Stimulated activated CD8-positive, alpha-beta memory T cell treated with anti-CD3 and anti-CD28 coated beads, Interleukin-4, amount 100 ng/mL, for 1 hour (primary cell): ENCODE measurements at places on chromosomes 7 and 10.

DNA sequence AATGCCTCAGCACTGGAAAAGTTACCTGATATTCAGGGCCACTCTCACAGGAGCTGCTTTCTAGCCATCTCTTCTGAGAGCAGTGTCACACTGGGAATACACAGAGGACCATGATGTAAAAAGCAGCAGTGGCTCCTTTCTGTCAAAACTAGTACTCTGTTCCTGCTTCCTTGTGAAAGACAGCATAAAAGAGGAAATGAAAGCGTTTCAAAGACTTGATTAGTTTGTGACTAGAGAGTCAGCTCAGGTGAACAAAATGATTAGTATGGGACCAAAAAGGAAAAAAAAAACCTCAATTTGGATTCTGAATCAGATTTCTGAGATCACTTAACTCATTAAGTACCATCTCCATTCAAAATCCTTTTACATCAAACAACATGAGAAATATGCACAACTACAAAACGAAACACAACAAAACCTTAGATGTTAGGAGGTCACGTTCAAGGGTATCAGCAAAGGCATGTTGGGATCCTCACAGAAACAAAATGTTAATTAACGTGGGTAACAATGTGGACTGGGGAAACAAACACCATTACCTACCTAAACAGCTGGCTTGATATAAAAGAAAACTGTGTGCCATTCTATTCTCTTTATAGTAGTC is 103.7 kb downstream of the MACC1 start:
- no peak for DNase-seq

GRCh38 chr10:107826171-107826570 is 661.7 kb upstream of the SORCS1 start:
- no peak for DNase-seq

- DNase-seq, result no peak
These were observed 59.8 kb upstream of the SMNDC1 start for GRCh38 chr10:110364531-110364937.

- DNase-seq, result no peak
These were observed 48.8 kb downstream of the COL26A1 start for GRCh38 chr7:101411508-101411874.

GRCh38 chr10:107692072-107692471 is 527.6 kb upstream of the SORCS1 start:
- no peak for DNase-seq
